ENCODE measurements at places on chromosomes 2 and 18.

GRCh38 chr2:189555232-189555631, 25.4 kb downstream of the SLC40A1 start:
- DNase-seq, result no peak

GRCh38 chr2:240238201-240238600, 97.7 kb upstream of the OTOS start:
- DNase-seq, result no peak

DNA sequence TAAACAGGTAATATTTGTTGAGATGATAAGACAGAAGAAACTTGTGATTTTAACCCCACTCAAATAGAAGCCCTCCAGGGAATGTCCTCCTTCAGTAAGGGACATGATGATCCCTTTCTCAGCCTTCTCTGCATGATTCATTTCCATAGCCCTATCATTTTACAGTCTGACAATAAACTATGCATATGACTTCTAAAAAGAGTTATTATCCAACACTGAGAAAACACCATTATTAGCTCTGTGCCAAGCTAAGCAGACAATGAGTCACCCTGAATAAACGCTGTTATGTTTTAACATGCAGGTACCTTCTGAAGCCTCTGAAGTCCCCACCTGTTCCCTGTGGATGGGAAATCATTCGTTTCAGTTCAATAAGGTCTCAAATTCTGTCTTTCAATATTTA, 54.7 kb downstream of the DTNB start:
- DNase-seq, result no peak

GRCh38 chr18:78980279-78980771, 707 bp downstream of the SALL3 start:
- peak; percentile 58 for DNase-seq

DNA sequence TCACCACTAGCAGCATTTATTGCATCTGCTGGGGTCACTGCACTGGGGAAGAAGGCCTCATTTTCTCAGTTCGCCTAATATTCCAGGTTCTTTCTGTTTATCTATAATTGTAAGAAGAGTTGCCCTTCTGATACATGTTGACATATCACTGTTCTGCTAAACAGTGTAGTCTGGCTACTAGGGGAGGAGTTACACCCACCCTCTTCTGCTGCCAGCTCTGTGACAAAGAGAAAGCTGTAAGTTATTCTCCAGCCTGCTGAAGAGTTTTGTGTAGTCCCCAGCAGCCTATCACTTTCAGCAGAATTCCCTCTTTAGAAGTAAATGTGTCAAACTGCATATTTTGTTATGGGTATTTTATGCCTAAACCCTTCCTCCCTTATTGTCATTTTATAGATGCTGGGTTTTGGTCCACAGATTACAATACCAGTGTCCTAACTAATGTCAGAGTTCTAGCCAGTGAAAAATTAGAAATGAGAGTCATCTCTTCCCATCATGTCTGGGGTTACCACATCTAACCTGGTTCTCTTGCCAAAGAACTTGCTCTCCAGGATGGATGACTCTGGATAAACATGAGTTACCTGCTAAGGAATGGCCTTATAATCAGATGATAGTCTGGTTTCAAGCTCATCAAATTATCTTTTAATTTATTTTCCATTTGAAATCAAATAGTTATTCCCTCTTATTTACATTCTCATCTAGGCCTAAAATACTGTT, 5.6 kb upstream of the MBOAT2 start:
- no peak for DNase-seq

DNA sequence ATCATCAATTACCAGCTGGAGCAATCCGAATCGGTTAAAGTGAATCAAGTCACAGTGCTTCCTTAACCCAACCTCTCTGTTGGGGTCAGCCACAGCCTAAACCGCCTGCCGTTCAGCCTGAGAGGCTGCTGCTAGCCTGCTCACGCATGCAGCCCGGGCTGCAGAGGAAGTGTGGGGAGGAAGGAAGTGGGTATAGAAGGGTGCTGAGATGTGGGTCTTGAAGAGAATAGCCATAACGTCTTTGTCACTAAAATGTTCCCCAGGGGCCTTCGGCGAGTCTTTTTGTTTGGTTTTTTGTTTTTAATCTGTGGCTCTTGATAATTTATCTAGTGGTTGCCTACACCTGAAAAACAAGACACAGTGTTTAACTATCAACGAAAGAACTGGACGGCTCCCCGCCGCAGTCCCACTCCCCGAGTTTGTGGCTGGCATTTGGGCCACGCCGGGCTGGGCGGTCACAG, 496 bp upstream of the ITGA4 start:
- DNase-seq, result peak; percentile 36

DNA sequence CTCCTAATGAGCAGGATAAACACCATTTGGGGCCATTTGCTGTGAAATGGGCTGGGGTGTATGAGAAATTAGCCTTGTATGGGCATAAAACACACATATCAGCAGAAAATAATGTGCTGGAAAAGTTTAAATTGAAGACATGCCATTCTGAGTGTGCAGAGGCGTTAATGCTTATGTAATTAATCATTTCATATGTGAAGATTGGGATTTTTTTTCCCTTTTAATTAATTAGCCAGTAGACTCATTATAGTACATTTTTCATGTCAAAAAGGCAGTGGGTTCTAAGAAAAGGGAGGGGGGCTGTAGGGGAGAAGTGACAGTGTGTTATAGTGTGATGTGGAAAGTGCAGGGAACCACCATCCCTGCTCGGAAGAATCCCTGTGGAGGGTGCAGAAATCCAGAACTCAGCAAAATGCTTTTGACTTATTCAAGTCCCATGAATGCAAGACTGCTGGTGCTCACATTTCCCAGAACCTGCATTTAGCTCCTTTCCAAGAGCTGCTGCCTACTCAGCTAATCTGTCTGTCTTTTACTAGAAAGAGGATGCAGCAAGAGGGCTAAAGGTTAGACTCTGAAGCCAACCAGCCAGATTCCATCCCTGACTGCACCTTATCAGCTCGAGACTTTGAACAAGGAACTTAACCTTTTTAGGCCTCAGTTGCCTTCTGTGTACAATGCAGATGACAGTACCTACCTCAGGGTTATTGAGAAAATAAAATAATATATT, 11.6 kb upstream of the COX7A2L start:
- no peak for DNase-seq

- DNase-seq, result no peak
Observed at GRCh38 chr18:45852631-45853030, 27.2 kb downstream of the SIGLEC15 start.

DNA sequence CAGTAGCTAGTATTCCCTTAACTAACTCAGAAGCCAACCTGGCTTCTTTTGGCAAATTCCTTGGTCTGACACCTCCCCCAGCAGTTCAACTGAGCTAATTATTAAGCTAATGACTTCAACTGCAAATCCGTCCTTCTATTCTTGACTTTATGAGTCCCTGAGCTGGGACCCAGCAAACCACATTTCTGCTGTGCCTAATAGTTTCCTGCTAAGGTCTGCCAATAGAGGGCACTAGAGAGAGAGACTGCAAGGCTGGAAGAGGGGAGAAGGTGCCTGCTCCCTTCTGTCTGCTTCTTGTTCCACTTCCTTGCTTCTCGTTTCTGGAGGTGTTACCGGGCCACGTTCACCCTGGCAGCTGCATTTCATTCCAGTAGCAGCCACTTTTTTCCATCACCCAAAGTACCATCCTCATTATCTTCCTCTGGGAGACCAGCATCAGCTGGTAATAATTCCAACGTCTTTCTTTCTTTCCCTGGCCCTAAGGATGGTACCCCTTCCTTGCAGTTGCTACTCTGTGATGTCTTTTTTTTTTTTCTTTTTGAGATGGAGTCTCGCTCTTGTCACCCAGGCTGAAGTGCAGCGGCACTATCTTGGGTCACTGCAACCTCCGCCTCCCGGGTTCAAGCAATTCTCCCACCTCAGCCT, 352.0 kb downstream of the TNS1 start:
- DNase-seq, result peak; percentile 53

DNA sequence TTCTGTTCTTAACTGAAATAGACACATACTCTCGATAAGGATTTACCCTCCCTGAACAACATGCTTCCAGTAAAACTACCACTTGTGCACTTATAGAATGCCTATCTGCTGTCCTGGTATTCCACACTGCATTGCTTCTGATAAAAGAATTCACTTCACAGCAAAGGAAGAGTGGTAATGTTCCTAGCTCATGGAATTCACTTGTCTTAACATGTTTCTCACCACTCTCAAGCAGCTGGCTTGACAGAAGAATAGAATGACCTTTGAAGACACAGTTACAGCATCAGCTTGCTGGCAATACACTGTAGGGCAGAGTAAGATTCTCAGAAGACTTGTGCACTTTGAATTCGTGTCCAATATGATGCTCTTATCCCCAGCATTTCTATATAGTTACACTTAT, 524.1 kb upstream of the CNTNAP5 start:
- DNase-seq, result no peak

DNA sequence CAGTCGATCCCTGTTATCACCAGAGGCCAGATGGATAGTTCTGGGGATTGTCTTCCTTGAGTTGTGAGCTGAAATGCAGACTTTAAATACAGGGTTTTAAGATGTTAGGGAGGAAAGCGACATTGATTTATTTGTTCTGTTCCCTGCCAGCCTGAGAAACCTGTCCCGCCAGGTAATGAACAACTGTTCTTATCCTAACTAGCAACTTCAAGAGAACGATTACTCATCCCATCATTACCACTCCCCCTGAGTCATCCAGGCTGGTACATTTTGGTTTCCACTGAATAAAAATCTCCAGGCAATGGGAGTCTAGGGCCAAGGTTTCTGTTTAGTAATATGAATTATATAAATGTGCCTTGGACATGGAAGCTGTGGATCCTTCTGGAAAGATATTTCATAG, 131.2 kb downstream of the LYPD6B start:
- DNase-seq, result no peak

DNA sequence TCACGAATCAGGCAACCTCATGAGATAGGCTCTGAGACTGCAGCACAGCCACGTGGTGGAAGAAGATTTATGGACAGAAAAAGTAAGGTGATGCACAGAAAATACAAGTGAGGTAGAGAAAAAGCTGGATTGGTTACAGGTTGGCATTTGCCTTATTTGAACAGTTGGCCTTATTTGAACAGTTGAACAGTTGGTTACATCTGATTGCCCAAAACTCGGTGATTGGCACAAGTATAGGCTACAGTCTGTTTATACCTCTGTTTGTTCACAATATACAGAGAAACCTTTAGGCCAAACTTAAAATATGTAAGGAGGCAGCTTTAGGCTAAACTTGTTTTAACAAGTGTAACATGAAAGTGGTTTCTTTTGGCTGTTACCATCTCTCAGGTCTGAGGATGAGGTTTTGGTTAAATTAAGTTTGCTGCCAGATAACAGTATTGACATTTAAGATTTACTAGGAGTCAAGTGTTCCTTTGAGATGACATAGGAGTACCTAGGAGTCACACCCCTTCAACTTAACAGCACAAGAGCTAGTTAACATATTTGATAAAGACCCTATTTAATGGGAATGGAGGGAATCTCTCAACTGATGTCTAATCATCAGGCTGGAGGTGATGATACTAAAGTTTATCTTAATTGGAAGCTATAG, 16.5 kb upstream of the GPR155 start:
- no peak for DNase-seq

- DNase-seq, result no peak
Observed at GRCh38 chr2:218028189-218028495, 25.3 kb upstream of the TNS1 start.

GRCh38 chr2:105997711-105998110, 196.4 kb downstream of the UXS1 start:
- no peak for DNase-seq

DNA sequence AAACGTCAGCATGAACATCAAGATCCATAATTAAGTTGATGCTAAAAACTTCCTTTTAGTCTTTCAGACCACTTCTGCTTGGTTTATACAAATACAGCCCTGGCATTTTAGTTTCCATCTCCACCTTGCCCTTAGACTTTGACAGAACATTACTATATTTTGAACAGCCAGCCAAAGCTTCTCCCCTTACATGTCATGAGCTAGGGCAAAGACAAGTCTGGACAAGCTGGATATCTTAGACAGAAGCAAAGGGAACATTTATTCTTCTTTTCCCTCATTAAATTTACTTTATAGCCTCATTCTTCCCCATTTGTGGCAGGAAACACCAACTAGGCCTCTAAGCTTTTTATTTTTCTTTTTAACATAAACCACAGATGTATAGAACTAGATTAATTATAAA, 403.3 kb downstream of the SUCLG1 start:
- no peak for DNase-seq

DNA sequence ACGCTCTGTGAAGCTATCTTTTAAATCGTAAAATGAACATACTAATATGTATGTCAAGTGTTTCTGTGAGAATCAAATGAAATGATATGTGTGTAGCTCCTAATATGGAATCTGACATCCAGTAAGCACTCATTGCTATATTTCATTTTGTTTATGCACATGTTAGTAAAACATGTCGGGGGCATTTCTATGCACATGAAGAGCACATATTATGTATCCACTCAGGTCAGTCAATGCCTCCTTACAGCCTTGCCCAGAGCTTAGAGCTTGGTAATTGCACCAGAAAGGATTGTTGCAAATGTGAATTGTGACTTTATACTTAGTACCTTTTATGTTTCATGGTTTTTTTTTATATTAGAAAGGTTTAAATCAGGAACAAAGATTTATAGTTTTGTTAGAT, 463.7 kb upstream of the HNMT start:
- no peak for DNase-seq

DNA sequence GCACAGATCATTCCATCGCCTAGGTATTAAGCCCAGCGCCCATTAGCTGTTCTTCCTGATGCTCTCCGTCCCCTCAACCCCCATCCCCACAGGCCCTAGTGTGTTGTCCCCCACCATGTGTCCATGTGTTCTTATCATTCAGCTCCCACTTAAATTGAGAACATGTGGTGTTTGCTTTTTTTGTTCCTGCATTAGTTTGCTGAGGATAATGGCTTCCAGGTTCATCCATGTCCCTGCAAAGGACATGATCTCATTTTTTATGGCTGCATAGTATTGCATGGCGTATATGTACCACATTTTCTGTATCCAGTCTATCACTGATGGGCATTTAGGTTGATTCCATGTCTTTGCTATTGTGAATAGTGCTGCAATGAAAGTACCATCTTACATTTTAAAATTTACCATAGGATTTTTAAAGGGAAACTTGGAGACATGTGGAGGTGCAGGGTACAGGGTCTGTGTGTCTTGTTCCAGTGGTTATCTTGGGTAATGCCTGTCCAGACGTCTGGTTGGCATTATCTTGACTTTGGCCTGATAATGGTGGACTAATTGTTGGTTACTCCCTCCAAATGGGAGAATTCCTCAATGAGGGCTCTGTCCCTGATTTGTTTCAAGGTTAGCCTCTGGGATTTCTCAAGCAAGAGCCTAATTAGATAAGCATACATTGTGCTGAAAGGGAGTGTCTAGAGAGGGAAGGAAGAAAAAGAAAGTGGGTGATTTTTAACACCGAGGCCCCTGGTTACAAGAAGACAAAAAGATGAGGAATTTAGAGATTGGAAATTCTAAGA, 21.6 kb downstream of the KLHL23 start:
- no peak for DNase-seq

DNA sequence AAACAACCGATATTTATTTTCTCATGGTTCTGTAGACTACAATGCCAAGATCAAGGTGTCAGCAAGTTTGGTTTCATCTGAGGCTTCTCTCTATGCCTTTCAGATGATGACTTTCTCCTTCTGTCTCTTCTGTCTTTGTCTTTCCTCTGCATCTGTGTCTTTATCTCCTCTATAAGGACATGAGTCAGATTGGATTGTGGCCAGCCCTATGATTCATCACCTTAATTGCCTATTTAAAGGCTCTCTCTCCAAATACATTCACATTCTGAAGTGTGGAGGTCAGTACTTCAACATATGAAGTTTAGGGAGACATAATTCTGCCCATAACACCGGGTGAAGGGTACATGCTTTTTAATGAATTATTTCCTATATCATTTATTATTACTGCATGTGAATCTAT, 71.2 kb upstream of the CNTNAP5 start:
- DNase-seq, result no peak

- no peak for DNase-seq
Observed at GRCh38 chr2:150006591-150006990, 419.0 kb upstream of the MMADHC start.

GRCh38 chr2:238259061-238260020, 19.5 kb upstream of the HES6 start:
- no peak for DNase-seq
